AG08396 (cell line): ENCODE measurements at places on chromosomes 2 and 18.

DNA sequence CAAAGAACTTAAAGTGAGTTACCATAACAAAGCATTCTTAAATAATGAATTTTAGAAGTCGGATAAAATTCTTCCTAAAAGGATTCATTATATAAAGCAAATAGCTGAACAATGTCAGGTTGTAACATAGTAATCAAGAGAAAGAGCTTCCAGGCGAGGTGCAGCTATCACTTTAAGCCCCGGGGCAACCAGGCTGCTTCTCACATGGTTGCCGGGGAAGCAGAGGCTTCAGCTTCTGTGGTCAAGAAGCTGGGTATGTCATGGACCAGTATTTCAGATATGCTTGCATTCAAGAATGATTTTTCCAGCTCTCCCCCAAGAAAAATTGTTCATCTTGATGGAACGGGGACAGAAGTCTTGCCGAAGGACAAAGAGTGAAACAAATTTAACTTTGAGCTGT is 23.6 kb upstream of the KYNU start:
- no peak for DNase-seq

DNA sequence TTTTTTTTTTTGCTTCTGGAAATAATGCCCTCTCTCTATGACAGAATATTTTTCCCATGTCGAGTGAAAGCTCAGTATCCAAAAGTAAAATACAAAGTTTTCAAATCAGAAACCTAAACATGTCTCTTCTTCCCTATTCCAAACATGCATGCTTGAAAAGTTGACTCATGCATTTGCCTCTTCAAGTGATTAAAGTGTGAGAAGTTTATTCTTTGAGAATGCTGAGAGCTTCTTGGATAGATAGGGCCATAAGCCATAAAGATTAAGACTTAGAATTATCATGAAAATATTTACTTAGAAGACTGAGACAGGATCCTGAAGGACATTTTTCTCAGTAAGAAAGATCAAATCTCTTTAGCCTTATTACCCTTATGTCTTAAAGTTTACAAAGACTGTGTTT is 98.6 kb upstream of the EPB41L5 start:
- DNase-seq: peak; percentile 4

GRCh38 chr18:74665905-74666304 is 68.2 kb downstream of the ZNF407 start:
- DNase-seq: no peak

DNA sequence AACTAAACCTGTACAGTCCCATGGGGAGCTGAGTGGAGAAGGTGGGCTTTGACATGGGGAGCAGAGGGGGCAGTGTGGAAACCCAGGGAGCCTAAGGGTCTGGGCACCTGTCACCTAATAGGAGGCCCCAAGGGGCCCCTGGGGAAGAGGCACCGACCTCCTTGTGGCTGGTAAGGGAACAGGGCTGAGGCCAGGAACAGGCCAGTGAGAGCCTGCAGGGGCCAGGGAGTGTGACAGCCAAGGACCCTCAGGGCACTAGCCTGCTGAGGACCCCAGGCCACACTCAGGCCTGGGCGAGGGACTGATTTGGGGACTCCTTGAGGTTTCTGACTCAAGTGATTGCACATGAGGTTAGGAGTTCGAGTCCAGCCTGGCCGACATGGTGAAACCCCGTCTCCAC is 24.5 kb upstream of the ALPP start:
- DNase-seq: no peak

GRCh38 chr2:144659731-144660275 is 139.9 kb upstream of the ZEB2 start:
- DNase-seq: no peak

- no peak for DNase-seq
These were observed 591 bp upstream of the LDLRAD4 start for GRCh38 chr18:13217971-13218367.

DNA sequence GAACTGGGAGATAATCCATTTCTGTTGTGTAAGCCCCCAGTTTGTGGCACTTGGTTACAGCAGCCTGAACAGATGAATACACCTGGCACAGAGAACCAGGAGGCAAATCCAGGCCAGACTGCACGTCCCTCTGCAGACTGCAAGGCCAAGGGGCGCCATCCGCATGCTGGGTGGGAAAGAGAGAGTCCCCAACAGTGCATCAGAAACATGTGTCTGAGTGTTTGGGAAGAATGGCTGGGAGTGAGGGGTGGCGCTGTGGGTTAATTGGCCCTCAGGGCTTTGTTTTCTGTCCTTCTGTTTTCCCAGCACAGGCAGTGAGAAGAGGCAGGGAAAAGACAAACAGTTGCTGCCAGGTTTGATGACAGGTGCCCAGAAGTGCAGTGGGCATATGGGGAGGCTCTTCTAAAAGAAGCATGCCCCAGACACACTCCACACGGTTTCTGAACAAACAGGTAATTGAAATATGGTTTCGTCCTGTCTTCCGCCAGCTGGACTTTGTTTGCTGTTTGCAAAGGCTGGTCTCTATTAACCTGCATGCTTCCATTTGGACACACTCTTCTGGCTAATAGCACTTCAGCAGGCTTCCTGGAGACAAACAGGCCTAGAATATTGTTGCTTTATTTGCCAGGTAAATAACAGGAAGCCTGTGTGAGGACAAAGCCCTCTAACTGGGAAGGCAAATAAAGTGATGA is 43.4 kb upstream of the SEC11C start:
- DNase-seq: no peak

DNA sequence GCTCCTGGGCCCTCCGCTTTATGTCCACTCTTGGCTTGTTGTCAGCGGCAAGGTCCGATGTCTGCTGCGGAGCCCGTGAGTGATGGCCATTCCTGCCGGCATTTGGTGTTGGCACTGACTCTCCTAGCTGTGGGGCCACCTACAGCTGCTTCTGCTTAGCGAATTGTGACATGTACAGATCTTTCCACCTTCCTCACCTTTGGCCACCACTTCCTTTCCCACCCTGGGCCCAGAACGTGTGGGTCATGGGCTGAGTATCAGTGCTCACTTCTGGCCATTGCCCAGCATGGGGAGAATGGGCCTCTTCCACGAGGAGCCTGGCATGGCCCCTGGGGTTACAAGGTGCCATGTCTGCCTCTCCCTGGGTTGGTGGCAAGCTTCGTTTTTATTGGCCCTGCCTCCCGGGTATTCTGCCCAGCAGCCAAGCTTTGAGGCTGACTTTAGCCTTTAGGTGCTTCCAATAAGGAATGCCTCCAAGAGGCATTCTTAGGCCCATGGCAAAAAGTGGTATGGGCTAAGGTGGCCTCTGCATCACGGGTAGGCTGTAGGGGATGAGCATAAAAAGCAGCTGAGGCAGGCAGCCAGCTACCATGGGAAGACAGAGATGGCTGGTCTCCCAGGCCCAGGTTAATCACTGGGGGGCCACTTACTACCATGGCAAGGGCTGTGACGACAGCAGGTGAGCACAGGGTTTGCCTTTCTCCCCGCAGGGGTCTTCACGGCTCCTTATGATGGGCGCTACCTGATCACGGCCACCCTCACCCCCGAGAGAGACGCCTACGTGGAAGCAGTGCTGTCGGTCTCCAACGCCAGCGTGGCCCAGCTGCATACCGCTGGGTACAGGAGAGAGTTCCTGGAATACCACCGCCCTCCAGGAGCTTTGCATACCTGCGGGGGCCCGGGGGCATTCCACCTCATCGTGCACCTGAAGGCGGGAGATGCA is 65.8 kb downstream of the EMILIN2 start:
- no peak for DNase-seq

- no peak for DNase-seq
These were observed 510.7 kb upstream of the LRRTM1 start for GRCh38 chr2:80815259-80815658.

GRCh38 chr2:220175967-220176366 is 548.5 kb downstream of the SLC4A3 start:
- DNase-seq: no peak

- no peak for DNase-seq
These were observed 151.1 kb upstream of the TWIST2 start for GRCh38 chr2:238696786-238697185.

- no peak for DNase-seq
These were observed 41.7 kb downstream of the MYOM1 start for GRCh38 chr18:3177902-3178687.

DNA sequence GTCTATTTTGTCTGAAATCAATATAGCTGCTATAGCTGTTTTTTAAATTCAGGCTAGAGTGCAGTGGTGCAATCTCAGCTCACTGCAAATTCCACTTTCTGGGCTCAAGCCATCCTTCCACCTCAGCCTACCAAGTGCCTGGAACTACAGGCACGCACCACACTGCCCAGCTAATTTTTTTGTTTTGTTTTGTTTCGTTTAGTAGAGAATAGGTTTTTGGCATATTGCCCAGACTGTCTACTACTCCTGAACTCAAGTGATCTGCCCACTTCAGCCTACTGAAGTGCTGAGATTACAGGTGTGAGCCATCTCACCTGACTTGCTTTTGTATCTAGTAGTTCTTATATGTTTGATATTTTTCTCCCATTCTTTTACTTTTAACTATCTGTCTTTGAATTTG is 259.7 kb downstream of the CDH19 start:
- no peak for DNase-seq

- DNase-seq: no peak
These were observed 274.0 kb downstream of the TSN start for GRCh38 chr2:122029456-122029855.

DNA sequence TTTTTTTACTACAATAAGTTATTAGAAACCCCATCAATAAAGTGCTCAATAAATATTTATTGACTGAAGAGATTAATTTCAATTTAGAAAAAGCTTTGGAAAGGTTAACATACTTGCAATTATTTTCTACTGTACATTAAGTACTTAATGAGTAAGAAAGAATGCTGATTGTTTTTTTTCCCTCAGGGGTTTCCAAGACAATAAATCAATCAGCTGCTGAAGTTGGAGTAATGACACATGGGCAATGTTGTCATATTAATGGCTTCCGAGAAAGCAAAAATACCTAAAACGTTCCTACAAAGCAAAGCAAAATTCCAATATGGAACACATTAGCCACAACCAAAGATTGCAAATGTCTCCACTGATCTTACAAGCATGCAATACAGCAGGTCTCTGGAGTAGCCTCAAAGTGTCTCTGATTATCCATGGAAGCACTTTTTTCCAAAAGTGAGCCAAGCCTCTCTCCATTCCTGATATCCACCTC is 66.7 kb downstream of the ZC3H6 start:
- no peak for DNase-seq

- DNase-seq: peak; percentile 37
These were observed 3.7 kb upstream of the PCBP1 start for GRCh38 chr2:70083344-70084156.

- no peak for DNase-seq
These were observed 282.5 kb upstream of the PXDN start for GRCh38 chr2:2026851-2027250.
